ENCODE measurements at places on chromosomes 16 and 17.
A peak's percentile ranks its signal among the peaks of the same experiment; 100 is the strongest.

DNA sequence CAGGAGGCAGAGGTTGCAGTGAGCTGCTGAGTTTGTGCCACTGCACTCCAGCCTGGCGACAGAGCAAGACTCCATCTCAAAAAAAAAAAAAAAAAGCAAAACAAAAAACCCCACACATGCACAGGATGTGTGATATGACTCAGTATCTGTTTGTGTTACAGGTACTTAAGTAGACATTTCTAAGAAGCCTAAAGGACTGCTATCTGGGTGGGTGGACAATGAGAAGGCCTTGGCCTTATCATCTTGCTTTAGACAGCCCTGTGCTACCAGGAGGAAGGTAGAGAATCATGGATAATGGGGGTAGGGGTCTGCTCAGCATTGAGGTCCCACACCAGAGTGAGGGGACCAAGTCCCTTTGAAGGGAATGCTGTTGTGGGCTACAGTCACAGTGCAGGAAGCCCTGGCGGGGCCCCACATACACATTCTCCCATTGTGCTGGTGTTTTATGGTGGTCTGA, 26.7 kb downstream of the PLD6 start:
- DNase-seq, result no peak

DNA sequence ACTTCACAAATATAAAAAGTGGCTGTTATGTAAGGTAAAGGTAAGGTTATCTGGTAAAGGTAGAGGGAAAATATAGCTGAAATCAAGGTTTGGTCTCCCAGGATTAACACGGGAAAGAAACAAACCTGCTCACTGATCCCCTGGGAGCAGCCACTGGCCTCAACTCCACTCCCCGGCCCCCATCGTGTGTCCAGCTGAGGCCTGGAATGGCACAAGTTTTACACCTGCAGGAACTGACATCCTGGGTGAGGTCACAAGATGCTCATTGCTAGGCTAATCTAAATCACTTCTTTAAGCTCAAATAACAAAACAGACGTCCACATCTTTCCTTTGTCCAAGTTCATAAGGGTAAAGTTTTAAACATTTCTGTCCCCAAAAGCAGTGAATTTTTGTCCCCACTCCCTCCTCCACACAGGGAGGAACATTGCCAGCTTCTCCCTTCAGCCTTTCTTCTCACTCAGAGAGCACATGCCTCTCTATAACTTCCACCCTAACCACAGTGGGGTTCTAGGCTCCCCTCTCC, 46.3 kb downstream of the ERN1 start:
- DNase-seq, result no peak

- no peak for DNase-seq
Observed at GRCh38 chr16:82344157-82344556, 174.1 kb upstream of the MPHOSPH6 start.

- DNase-seq, result no peak
Observed at GRCh38 chr16:65070831-65071432, 50.9 kb downstream of the CDH11 start.

- DNase-seq, result peak; percentile 66
Observed at GRCh38 chr17:49567871-49568694, 7.6 kb upstream of the NXPH3 start.

All from stimulated activated CD4-positive, alpha-beta T cell treated with anti-CD3 and anti-CD28 coated beads, Interleukin-15, amount 100 ng/mL, for 1 hour (primary cell).